Activated CD8-positive, alpha-beta memory T cell treated with anti-CD3 and anti-CD28 coated beads for 24 hours (primary cell): ENCODE measurements at places on chromosomes 2 and 18.

GRCh38 chr2:33395655-33396249 is 80.7 kb upstream of the RASGRP3 start:
- DNase-seq: peak; percentile 69

GRCh38 chr2:29405707-29406106 is 290.5 kb downstream of the CLIP4 start:
- DNase-seq: no peak

GRCh38 chr2:217415316-217415715 is 555.5 kb upstream of the TNP1 start:
- DNase-seq: no peak

GRCh38 chr2:219475697-219476651 is 22.7 kb upstream of the GMPPA start:
- DNase-seq: peak; percentile 82

- peak; percentile 75 for DNase-seq
These were observed 1.2 kb downstream of the ALK start for GRCh38 chr2:29920130-29920577.

DNA sequence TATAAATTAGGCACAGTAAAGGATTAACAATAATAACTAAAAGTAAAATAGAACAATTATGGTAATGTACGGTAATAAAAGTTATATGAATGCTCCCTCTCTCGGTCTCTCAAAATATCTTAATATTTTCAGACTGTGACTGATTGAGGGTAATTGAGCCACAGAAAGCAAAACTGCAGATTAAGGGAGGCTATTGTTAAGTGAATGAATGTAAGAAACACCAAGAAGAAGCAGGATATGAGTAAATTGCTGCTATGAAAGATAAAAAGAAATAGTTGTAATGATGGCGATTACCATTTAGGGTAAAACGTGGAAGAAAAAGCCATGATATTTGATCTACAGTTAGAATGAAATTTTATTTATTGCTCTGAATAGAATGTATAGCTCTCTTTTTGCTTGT is 24.1 kb downstream of the GULP1 start:
- DNase-seq: no peak

- DNase-seq: no peak
These were observed 267.2 kb downstream of the HRH4 start for GRCh38 chr18:24727685-24728084.

DNA sequence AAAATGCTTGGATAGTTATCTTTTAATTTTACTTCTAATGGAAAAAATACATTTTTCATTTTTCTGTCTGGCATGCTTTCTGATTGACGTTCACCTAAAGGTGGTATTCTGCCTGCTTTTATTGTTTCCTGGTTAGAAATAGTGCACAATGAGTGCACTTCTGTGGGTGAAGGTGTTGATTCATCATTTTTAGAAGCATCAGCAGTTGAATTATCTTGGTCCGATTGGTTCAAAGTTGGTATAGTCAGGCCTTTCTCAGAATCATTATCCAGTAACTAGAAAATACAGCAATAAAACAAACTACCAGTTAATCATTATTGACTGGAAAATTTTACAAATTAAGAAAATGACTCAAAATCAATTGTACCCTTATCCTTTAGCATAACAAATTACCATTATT is 84.5 kb downstream of the STRADB start:
- DNase-seq: no peak

GRCh38 chr2:193861557-193861956 is 1666.8 kb upstream of the TMEFF2 start:
- no peak for DNase-seq

- DNase-seq: no peak
These were observed 1565.9 kb upstream of the ACVR2A start for GRCh38 chr2:146278881-146279280.

GRCh38 chr18:11857177-11857887 is 6.1 kb downstream of the CHMP1B start:
- no peak for DNase-seq

DNA sequence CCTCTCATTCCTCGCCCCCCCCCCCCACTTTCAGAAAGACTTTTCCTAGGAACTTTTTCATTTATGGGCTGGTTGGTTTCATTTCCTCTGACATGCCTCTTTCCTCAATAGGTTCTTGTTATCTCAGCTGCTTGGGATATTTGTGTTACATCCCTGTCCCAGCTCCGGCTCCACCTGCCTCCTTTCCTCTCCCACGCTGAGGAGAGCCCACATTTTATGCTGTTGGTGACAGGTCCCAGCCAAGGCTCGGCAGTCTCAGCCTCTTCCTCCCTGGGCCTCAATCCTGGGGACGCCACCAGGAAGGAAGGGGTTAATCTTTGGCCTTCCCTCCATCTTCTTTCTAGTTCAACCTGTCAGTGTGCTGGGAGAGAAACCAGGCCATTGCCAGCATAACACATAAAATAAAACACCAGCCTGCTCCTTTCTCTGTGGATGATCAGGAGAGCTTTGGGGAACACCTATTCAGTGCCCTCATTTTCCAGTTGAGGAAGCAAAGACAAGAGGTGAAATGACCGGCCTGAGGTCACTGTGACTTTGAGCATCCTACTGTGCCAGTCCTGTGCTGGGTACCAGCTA is 216.9 kb upstream of the TNP1 start:
- DNase-seq: no peak

DNA sequence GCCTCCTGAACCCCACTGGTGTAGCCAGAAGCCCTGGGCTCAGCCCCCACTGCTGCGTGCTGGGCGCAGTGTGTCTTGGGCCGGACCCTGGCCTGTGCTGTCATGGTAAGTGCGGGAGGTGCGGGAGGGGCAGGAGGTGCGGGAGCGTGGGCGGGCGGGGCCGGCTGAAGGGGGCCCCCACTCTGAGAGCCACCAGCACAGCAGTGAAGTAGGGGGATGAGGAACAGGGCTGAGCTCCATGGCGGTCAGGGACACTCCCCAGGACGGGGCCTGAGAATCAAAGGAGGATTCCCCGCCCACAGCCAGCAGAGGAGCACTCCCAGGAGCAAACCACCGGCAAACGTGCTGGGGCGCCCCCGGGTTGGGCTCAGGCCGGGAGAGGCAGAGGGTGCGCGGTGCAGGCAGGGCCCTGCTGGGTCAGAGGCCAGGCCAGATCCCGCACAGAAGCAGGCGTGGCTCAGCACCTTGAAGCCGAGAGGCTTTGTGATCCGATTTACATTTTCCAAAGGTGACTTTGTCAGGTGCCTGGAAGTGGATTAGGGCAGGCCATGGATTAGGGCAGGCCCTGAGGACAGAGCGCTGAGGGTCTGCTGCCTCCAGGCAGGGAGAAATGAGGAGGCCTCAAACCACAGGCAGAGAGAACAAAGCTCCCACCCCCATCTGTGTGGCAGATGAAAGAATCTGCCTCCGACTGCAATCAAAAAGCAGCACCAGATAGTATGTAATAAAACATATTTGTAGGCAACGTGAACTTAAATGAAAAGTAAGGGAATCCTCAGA is 152.0 kb upstream of the RAB6C start:
- no peak for DNase-seq

DNA sequence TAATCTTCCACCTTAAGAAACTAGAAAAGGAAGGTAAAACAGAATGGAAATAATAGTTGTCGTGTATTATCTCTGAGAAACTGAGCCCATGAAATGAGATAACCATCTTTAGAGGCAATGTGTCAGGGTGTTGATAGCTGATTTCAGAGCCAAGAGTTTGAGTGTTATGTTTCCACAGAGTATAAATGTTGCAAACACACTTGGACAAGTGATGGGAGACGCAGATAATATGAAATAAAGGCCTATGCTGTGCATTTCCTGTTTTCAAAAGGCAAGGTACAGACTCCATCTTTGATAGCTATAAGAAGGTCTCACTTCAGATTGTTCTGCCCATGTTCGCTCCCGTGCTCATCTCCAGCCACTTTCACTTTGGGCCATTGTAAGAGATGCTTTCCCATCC is 25.9 kb upstream of the DNER start:
- no peak for DNase-seq

DNA sequence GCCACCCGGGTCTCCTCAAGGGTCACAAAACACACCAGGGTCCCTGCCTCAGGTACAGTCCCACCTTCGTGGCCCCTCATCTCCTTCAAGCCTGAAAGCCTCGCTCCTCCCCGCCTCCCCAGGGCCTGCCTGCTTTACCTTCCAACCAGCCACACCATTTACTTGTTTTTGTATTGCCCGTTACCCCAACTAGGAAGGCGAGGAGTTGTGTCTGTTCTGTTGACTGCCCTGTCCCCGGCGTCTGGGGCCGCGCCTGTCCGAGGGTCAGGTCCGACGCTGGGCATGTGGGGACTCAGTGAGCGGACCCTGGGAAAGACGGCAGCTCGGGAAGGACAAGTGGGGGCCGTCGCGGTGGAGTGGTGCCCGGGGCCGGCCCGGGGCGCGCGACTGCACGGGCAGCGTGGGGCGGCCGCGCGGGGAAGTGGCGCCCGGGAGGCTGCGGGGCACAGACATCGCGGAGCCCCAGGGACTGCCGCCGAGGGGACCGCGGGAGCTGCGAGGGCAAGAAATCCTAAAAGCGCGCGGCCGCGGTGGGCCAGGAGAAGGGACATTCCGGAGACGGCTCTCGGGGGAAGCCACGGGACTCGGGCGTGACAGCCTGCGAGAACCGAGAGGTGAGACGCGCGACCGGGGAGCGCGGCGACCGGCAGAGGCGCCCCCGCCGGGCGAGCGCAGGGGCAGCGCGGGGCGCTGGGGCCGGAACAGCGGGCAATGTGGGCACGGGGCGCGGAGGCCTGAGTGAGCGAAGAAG is 797 bp upstream of the GRHL1 start:
- DNase-seq: peak; percentile 80

GRCh38 chr18:48244530-48244929 is 164.7 kb downstream of the ZBTB7C start:
- DNase-seq: no peak

DNA sequence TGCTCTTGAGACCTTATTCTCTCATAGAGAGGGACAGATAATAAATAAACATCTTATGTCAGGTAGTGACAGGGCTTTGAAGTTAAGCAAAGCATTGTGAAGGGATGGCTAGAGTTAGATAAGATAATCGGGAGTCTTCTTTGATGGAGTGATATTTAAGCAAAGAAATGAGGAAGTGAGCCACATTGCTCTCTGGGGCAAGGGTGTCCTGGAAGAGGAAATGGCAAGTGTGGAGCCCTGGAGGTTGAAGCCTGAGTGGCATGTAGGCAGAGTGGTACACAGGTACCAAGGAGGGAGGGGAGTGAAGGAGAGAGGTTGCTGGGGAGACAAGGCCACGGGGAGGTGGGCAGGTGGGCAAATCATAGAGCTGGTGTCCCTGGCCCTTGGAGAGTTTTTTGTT is 110.2 kb downstream of the CTAGE1 start:
- DNase-seq: no peak

GRCh38 chr2:137870682-137871081 is 93.6 kb upstream of the HNMT start:
- no peak for DNase-seq

- no peak for DNase-seq
These were observed 68.3 kb downstream of the TET3 start for GRCh38 chr2:74052732-74053710.

DNA sequence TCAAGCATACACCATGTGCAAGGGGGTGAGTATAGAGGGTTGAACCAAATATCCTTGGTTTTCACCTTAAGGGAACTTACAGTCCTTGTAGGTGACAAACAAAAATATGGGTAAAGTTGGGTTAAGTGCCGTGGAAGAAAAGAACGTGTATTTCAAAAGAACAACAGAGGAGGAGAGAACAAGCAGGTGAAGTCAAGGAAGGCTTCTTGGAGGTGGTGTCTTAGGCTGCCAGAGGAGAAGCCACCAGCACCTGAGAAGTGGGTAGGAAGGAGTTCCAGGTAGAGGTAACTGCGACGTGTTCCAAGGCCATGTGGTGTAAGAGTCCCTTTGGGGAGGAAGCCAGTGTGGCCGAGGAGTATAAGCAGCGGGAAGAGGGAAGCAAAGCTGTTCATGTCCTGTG is 27.2 kb downstream of the CABLES1 start:
- DNase-seq: no peak

- no peak for DNase-seq
These were observed 109.7 kb downstream of the LDLRAD4 start for GRCh38 chr18:13328213-13328612.

DNA sequence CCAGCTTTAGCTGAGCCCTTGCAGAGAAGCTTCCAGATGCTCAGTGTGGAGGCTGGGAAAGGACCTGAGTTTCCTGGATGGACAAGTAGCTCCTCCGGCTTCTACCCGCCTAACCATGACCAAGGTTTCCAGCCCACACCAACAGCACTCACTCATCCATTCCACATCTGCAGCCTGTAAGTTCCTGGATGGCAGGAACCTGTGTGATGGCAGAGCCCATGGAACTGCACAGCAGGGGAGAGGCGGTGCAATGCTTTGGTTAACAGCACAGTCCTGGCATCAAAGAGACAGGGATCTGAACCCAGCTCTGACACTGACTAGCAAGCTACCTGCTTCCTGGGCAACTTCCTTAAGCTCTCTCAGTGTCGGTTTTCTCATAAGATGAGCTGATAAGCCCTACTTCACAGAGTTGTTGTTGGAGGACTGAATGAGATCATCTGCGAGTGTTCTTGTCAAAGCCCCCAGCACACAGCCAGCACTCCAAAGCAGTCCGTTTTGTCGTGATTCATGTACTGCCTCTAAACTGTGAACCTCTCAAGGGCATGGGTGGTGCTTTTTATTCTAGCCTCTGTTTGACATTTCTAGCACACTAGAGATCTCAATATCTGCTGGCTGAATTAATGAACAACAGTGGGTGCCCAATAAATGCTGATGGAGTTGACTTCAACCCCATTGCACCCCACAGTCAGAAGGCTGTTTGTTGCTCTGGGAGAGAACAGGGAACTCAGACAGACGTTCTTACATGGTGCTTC is 41.6 kb upstream of the OTOF start:
- no peak for DNase-seq

DNA sequence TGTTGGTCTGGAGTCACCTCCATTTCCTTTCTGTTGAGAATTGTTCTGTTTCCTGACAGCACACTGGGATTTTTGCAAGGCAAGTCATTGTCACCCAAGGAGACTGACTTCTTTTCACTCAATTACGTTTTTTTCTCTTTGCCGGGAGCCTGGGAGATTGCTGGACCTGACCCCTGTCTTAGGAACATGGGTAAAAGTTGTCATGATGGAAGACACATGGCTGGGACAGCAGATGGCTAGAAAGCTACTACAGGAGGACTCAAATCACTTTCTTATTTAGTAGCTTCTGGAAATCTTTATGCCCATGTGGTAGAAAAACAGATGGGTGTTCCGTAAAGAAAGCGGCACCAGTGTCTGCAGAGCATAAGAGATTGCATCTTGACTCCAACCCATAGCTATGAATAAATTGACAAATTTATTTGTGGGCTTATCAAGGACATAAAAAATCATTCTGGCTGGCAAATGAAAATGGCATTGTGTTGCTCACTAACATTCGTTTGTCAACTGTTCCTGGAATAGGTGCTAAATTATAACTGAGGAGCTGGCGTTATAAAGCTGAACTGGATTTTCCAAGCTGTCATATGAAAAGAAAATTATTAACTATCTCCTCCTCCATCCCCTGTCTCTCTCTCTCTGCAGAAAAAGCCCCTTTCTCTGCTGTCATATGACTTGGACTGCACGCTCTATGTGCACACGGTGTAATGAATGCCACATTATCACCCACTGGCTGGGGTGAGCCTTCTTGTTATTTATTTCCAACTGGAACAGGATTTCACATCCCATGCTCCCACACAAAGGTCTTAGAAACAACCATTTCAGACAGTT is 159.8 kb downstream of the SH3RF3 start:
- no peak for DNase-seq
